HTR-8/SVneo (cell line): ENCODE measurements at places on chromosomes 11 and 22.

DNA sequence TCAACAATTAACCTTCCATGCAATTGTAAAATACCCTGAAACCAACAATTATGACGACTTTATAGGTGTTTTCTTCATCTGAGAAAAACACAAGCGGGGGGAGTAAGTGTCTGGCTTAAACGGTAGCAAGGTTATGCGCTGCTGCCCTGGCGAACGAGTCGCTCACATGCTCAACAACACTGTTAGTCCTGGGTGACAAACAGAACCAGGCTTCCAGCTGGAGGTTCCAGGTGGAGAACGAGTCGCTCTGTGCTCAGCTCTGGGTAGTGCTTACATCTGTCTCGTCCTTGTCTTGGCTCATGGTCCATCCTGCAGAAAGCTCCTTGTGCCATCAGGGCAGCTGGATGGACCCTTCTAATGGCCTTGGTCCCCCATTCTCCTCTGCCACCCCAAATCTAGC, 48.2 kb downstream of the PC start:
- no peak for DNase-seq

DNA sequence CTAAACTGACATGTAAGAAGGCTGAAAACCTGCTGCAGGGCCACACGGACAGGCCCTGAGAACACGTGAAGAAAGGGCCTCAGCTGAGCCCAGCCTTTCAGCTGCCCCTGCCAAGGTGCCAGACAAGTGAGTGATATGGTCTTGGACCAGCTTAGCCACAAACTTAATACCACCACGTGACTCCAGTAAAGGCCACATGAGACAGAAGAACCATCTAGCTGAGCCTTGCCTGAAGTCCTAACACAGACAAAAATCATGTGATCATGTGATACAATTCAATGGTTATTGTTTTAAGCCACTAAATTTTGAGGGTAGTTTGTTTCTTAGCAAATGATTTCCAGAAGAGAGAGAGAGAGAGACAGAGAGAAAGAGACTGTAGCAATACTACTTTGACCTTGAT, 66.9 kb upstream of the ARHGAP20 start:
- DNase-seq: no peak

- no peak for DNase-seq
Observed at GRCh38 chr11:66159324-66159984, 89.4 kb downstream of the PACS1 start.

DNA sequence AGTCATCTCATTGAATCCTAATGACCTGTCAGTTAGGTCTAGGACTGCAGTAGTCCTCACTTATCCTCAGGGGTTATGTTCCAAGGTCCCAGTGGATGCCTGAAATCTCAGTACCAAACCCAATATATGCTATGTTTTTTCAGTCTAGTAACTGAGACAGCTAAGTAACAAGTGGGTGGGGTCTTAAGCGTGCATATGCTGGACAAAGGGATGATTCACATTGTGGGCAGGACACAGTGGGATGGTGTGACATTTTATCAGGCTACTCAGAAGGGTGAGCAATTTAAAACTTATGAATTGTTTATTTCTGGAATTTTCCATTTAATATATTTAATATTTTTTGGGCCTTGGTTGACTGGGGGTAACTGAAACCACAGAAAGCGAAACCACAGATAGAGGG, 29.0 kb downstream of the DDX10 start:
- DNase-seq: no peak

DNA sequence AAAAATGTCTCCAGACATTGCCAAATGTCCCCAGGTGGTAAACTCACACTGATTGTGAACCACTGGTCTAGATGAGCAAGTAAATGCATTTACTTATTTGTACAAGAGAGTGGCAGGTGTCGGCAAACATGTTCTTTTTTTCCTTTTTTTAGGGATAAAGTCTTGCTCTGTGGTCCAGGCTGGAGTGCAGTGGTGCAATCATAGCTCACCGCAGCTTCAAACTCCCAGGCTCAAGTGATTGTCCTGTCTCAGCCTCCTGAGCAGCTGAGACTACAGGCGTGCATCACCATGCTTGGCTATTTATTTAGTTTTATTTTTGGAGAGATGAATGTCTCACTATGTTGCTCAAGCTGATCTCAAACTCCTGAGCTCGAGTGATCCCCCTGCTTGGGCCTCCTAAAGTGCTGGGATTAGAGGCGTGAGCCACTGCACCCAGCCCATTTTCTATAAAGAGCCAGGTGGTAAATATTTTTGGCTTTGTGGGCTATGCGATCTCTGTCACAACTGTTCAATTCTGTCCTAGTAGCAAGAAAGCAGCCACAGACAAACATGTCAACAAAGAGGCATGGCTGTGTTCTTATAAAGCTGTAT, 1.4 kb downstream of the VPREB1 start:
- no peak for DNase-seq

- DNase-seq: no peak
Observed at GRCh38 chr22:38751422-38752346, 4.1 kb downstream of the SUN2 start.

- DNase-seq: no peak
Observed at GRCh38 chr11:44310206-44310462, 195 bp upstream of the ALX4 start.

GRCh38 chr22:42719133-42719532, 1.5 kb downstream of the A4GALT start:
- no peak for DNase-seq

- no peak for DNase-seq
Observed at GRCh38 chr22:43035250-43035649, 20.3 kb upstream of the PACSIN2 start.

- no peak for DNase-seq
Observed at GRCh38 chr11:131612533-131612932, 242.1 kb downstream of the NTM start.

- no peak for DNase-seq
Observed at GRCh38 chr11:115168229-115168671, 336.0 kb downstream of the CADM1 start.

GRCh38 chr11:111870886-111871692, at the start of gene ALG9:
TSS of gene ALG9 (minus strand) at chr11:111871581. CDS start at chr11:111871482, 99 bp downstream.
- DNase-seq: peak; percentile 93

- no peak for DNase-seq
Observed at GRCh38 chr11:8838248-8838647, 72.7 kb upstream of the AKIP1 start.

DNA sequence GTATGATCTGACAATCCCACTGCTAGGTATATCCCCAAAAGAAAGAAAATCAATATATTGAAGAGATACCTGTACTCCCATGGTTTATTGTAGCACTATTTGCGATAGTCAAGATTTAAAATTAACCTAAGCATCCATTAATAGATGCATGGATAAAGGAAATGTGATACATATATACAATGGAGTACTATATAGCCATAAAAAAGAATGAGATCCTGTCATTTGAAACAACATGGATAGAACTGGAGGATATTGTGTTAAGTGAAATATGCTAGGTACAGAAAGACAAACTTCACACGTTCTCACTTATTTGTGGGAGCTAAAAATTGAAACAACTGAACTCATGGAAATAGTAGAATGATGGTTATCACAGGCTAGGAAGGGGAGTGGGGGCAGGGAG, 14.6 kb upstream of the HIPK3 start:
- no peak for DNase-seq

DNA sequence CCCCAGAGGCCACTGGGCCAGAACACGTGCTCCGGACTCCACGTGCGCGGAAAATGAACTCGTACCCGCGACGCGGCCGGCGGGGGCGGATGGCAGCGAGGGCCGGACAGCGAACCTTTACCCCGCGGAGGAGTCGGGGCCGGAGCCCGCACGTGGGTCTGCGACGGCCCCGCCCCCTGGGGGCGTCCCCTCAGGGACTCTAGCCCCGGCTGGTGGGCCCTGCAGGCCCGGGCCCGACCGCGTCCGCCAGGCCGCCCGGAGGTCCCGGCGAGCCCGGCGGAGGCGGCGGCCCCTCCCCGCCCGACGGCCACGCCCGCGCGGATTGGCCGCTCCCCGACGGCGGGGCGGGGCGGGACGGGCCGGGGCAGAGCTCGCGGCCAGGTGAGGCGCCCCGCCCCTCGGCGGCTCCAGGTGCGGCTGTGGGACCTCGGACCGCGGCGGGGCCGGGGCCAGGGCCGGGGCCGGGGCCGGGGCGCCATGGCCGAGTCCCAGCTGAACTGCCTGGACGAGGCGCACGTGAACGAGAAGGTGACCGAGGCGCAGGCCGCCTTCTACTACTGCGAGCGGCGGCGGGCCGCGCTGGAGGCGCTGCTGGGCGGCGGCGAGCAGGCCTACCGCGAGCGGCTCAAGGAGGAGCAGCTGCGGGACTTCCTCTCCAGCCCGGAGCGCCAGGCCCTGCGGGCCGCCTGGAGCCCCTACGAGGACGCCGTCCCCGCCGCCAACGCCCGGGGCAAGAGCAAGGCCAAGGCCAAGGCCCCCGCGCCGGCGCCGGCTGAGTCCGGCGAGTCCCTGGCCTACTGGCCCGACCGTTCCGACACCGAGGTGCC, at the start of gene FAM83F:
Gene FAM83F, plus strand, starts transcription at position 389 of the 827 bp plus-strand sequence. Its CDS starts 89 bp downstream, at position 478.
- DNase-seq: no peak

- DNase-seq: no peak
Observed at GRCh38 chr11:16239141-16240105, 116.9 kb downstream of the SOX6 start.

- no peak for DNase-seq
Observed at GRCh38 chr22:30252411-30253204, 6.0 kb upstream of the LIF start.

GRCh38 chr22:47245286-47245685, 482.8 kb downstream of the TBC1D22A start:
- DNase-seq: no peak

- no peak for DNase-seq
Observed at GRCh38 chr11:120074076-120074475, 63.8 kb downstream of the TRIM29 start.

- DNase-seq: no peak
Observed at GRCh38 chr11:66687831-66688281, 10.2 kb upstream of the RBM4B start.

GRCh38 chr22:41050883-41051282, 41.5 kb upstream of the EP300 start:
- no peak for DNase-seq

- no peak for DNase-seq
Observed at GRCh38 chr22:28715611-28716010, 26.0 kb downstream of the CHEK2 start.

GRCh38 chr22:36835903-36836302, 19.1 kb upstream of the PVALB start:
- no peak for DNase-seq

DNA sequence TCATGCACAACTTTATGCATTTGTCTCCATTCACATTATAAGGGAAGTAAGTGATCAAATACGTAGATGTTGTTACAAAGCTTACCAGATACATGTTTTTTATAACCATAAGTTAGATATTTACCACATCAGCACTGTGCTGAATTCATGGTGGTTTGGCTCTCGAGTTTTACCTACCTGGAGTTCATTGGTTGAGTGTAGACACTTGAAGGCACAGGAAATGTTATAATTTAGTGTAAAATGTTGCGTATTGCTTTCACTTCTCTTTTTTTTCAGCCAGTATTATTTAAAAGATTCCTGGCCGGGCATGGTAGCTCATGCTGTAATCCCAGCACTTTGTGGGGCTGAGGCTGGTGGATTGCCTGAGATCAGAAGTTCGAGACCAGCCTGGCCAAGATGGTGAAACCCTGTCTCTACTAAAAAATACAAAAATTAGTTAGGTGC, 53.1 kb upstream of the GRK2 start:
- DNase-seq: no peak

GRCh38 chr11:60447070-60447469, 8.6 kb upstream of the MS4A1 start:
- no peak for DNase-seq
